Cardiac septum (tissue), 1 donor: ENCODE measurements at places on chromosomes 7 and 10.

- DNase-seq = no peak
Observed at GRCh38 chr7:55345292-55345691, 19.8 kb upstream of the LANCL2 start.

DNA sequence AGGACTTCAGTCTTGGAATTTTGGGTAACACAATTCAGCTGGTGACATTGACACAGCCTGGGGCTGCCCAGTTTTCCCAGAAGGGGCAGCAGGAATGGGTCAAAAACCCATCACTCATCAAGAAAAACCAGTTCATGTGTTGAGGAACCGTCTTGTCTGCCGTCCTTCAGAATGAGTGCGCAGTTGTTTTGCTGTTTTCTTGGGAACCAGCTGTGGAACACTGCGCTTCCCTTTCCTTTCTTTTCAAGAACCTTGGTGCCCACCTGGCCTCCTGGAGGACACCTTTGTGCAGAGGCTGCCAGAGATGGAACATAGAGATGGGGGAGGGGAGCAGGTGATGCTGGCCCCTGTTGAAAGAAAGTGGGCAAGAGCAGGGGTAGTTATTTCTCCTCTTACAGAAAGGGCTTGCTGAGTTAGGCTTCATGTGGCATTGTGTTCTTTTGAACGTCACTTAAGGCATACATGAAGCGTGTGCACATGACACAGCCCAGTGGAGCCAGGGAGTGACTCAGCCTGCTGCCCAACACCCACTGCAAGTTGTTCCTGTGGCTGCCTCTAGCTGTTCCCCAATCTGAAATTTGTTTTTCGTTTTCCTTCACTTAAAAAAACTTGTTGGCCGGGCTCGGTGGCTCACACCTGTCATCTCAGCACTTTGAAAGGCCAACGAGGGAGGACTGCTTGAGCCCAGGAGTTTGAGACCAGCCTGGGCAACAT is 87.4 kb upstream of the TNS3 start:
- DNase-seq = peak; percentile 81

DNA sequence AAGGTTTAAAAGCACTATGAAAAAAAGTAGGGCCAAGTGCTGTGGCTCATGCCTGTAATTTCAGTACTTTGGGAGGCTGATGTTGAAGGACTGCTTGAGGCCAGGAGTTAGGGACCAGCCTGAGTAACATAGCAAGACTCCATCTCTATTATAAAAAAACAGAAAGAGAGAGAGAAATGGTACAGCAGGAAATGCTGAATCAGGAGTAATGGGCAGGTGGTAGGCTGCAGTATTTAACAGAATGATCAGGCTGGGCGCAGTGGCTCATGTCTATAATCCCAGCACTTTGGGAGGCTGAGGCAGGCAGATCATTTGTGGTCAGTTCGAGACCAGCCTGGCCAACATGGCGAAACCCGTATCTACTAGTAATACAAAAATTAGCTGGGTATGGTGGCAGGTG is 49.6 kb downstream of the SCD start:
- no peak for DNase-seq

- no peak for DNase-seq
Observed at GRCh38 chr10:116158036-116158435, 115.0 kb downstream of the GFRA1 start.

DNA sequence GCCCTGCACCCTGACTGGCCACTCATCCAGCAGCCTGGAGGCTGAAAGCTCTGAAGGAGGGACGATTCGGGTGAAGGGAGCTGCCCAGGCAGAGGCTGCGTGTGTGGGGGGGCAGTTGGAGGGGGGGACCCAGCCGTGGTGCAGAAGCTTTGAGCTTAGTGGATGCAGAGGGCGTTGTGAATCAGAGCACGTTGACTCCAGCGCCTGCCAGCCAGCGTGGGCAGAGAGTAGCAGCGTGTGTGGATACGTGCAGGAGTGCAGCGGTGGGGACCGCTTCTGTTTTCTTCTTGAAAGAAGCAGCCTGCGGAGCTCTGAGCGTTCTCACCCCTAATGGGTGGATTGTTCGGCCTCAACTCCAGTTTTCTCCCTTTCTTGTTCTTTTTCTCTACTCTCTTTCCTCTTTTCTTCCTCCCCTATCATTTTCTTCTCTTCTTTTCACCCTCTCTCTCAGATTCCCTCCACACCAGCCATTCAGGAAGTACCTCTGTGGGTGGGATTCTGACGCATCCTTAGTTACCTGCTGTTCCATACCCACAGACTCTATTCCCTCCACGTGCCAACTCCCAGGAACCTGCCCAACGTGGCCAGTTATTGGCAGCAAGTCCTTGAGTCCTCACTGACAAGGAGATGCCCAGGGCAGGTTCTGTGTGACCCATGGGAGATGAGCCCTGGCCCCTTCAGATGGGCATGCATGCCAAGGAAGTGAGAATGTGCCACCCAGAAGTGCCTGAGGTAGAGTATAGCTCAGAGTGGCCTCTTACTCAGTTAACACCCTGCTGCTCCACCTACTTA is 47.4 kb downstream of the SORCS3 start:
- no peak for DNase-seq

DNA sequence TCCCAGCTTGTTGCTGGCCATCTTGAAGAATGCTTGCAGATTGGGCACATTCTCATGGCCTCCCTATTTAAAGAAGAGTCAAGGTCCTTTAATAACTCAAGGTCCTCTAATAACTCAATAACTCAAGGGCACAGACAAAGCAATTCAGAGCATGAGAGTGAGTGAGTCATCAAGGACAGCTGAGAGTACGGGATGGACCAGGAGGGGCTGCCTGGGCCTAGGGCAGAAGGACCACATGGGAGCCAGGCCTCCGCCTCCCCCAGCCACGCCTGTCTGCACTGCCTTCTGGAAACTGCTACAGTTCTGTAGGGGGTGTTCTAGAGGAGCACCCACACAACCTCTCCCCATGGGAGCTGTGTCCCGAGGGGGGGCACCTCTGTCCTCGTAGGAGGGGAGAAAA is 48.9 kb downstream of the ZNF503 start:
- DNase-seq = no peak

GRCh38 chr10:44384601-44385025 is 284 bp downstream of the CXCL12 start:
- DNase-seq = peak; percentile 71

- DNase-seq = no peak
Observed at GRCh38 chr7:90951986-90952954, 312.0 kb upstream of the FZD1 start.

DNA sequence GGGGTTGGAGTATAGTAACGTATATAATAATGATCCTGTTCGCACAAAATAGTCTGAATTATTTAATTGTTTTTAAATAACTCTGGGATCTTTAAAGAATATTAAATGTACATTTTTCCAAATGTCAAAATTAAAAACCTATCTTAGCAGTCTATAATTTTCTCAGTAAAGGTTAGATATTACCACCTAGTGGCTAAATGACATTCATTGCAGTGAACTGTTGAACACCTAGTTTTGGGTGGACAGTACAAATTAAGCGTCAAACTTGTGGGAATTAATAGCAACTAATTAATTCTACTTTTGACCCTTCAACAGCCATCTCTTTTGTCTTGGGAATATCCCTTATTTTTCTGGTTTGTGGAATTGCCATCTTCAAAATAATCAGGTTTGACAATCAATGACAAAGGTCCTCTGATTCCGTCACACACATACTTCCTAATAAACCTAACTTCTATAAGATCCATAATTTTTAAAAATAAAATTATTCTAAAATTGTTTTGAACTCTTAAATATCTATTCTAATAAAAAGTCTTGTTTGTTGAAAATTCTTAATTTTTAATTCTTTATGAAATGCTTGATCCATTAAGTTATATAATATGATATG is 165.7 kb downstream of the SEMA3D start:
- DNase-seq = no peak

DNA sequence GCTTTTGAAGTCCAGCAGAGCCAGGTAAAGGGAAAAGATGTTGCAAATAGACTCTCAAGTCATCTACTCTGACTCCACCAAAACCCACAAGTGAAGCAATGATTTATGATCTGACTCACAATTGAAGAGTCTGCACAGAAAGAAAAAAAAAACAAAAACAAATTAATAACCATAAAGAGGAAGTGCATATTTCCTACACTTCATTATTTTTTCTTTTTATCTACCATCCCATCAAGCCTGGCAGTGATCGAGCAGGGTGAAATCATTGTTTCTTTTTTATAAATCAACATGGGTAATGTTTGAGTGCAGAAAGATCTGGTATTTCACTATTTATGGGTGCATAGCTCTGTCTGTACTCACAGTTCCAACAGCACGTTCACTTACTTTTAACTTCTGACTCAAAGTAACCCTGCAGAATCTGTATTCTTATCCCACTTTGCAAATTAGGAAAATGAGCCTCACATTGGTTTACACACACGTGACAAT is 829.0 kb downstream of the TNS3 start:
- DNase-seq = no peak

GRCh38 chr10:104273899-104274575 is 5.1 kb downstream of the GSTO2 start:
- no peak for DNase-seq

GRCh38 chr7:151101621-151102396 is 15.5 kb downstream of the AGAP3 start:
- DNase-seq = no peak

DNA sequence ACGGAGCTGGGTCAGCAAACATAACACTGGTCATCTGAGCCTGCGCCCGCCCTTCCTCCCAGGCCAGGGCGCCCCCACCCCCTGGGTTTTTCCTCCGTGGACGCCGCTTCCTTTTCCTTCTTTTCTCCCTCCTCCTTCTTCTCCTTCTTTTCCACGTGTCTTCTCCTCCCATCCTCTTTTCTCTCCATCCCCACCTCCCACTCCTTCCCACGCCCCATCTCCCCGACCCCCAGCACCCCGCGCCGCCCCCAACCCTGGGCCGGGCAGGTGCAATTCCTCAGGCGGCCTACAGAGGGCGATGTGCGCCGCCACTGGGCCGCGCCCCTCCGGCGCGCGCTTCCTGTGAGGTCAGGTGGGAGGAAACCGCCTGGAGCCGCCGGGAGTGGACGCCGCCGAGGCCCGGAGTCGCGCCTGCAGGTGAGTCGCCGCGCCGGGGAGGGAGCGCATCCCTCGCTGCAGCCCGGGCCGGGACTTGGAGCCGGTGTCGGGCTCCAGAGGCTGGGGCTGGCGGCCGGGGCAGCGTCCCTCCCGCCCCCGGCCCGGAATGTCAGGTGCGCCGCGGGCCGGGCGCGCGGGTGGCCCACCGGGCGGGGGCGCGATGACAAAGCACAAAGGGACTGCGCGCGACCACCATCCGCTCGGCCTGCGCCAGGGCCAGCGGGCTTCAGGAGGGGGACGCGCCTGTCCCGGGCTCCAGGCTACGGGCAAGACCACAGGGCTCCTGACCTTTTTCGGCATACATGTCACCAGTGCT is at the start of gene FAM241B:
FAM241B (plus strand) TSS at position 351 of the 754 bp plus-strand sequence. CDS start 1,497 bp downstream, outside the sequence.
- no peak for DNase-seq

GRCh38 chr10:110544958-110545537 is 22.4 kb upstream of the SMC3 start:
- no peak for DNase-seq

GRCh38 chr7:5634107-5634950 is 147.1 kb downstream of the RNF216 start:
- DNase-seq = no peak

DNA sequence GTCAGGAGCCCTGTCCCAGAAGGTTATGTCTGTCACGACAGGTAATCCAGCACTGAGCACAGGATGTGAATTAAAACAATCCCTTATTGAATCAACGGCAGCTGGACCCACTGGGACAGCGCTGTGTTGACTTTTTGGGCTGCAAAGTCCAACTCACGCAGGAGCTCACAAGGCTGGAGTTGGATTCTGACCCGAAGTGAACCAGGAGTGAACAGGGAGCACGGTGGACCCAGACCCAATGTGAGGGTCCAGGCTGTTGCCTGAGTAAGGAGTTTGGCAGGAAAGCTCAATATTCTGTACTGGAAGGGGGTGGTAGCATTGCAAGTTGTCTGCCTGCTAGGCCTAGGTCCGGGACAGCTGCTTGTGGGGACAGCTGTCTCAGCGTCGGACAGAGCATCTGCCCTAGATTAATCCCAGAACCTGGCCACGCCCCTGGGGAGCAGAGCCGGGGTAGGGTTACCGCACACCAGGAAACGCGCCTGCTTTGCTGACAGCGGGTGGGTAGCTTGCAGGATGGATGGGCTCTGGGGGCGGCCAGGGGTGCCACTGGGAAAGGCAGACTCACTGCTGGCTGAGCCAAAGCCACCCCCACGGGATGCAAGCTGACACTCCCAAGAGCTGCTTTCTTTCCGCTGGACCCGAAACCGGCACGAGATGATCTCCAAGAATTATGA is 24.0 kb downstream of the COL26A1 start:
- no peak for DNase-seq

DNA sequence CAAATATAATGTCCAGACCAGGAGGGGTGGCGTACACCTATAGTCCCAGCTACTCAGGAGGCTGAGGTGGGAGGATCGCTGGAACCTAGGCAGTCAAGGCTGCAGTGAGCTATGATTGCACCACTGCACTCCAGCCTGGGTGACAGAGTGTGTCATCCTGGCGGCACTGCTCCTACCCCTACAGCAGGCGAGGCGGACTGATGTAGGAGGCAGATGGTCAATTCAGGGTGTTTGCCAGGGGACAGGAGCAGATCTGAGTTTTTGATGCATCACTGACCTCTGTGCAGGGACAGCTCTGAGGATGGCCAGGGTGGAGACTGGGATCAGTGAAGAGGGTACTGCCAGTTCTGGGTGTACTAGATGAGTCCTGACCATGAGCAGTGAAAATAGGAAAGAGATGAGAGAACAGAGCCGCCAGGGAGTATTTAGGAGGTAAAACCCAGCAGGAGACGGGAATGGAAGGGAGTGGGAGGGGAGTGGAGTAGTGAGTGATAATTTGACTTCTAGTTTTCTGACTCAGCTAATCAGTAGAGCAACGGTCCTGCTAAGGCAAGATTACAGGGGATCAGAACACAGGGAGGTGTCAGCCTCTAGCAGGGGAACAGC is 75.3 kb downstream of the HIP1 start:
- no peak for DNase-seq

GRCh38 chr7:50477640-50478039 is 27.5 kb upstream of the FIGNL1 start:
- no peak for DNase-seq

DNA sequence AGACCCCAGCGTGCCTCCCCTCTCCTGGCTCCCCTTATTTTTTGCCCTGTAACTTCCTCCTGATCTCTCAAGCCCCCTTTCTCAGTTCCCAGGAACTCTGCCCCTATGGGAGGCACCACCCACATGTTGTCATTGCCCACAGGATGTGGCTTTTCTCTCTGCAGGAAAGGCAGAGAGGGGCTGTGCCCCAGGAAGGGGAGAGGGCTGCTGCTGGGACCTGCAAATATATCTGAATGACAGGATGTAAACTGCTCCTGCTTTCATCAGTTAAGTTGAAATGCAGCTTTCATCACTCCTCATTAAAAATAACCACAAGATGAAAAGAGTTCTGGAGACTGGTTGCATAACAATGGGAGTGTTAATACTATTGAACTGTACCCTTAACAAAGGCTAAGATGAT is 103.3 kb downstream of the CLEC2L start:
- no peak for DNase-seq
